Activated CD8-positive, alpha-beta memory T cell treated with anti-CD3 and anti-CD28 coated beads, Interleukin-2, amount 50 U/mL, for 4 hours (primary cell): ENCODE measurements at places on chromosomes 11 and 22.

GRCh38 chr11:10670099-10670498 is 23.5 kb downstream of the IRAG1 start:
- DNase-seq: no peak

DNA sequence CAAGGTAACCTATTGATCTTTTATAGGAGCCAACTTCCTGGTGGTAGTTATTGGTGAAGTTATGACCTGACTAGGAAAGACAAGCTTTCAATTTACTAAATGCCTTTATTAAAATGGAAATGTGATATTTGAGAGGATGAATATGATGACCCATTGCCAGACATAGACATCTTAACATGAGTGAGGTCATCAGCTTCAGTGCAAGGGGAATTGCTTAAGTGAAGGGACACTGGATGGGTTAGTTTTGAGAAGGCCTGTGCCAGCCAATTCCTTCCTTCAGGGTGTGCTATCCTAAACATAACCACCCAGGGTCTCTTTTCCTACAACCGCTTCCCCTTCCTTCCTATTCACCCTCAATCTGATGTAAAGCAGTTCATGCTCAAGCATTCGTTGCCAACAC is 21.5 kb downstream of the NAV2 start:
- no peak for DNase-seq

- no peak for DNase-seq
These were observed 9.6 kb downstream of the SCARF2 start for GRCh38 chr22:20427945-20428417.

- no peak for DNase-seq
These were observed 32.6 kb upstream of the CRYBB3 start for GRCh38 chr22:25167082-25167481.

GRCh38 chr11:9700105-9700801 is 36.4 kb downstream of the SWAP70 start:
- DNase-seq: no peak

- no peak for DNase-seq
These were observed 57.6 kb downstream of the NAV2 start for GRCh38 chr11:19770277-19770676.

- DNase-seq: no peak
These were observed 627 bp upstream of the PEX26 start for GRCh38 chr22:18077087-18077638.

DNA sequence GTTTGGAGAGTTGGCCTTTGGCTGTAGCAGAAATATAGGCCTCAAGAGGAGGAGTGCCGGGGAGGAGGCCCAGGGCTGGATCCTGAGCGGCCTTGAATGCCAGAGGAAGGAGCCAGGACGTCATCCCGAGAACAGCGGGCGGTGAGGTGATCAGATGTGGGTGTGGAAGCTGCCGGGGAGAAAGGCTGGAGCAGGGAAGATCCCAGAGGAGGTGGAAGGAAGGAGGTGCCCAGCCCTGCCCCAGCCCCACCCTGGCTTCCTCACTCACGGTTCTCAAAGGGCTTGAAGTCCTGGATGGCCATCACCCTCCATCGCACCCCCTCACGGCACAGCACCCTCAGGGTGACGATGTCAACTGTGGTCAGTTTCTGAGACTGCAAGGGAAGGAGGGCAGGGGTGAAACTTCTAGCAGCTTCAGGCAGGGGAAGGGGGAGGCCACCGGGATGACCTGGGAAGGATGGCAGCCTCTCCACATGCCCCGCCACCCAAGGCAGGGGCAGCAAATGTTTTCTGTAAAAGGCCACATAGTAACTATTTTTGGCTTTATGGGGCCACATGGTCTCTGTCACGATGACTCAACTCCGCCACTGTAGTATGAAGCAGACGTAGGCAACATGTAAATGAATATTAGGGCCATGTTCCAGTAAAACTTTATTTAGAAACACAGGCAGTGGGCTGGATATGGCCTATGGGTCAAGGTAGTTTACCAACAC is 10.7 kb downstream of the IL2RB start:
- DNase-seq: no peak

GRCh38 chr22:21568347-21569075 is 997 bp downstream of the UBE2L3 start:
- no peak for DNase-seq

DNA sequence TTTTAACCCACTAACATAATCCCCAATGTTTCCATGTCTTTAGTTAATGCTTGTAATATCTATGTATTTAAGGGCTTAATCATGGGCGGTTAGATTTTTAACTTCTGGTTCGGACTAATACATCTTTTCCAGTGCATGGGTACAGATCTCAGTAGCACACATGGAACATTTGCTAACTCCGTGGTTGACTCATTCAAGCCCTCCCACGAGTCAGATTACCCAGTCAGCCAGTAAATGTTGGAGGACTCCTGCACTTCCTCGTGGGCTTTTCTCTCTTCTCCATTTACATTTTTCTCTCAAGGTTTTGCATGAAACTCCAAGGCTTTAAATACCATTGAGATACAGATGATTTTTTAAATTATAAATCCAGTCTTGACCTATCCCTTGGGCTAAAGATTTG is 313.9 kb downstream of the ST3GAL4 start:
- no peak for DNase-seq

- no peak for DNase-seq
These were observed 1.9 kb downstream of the MAP4K2 start for GRCh38 chr11:64801158-64801464.

DNA sequence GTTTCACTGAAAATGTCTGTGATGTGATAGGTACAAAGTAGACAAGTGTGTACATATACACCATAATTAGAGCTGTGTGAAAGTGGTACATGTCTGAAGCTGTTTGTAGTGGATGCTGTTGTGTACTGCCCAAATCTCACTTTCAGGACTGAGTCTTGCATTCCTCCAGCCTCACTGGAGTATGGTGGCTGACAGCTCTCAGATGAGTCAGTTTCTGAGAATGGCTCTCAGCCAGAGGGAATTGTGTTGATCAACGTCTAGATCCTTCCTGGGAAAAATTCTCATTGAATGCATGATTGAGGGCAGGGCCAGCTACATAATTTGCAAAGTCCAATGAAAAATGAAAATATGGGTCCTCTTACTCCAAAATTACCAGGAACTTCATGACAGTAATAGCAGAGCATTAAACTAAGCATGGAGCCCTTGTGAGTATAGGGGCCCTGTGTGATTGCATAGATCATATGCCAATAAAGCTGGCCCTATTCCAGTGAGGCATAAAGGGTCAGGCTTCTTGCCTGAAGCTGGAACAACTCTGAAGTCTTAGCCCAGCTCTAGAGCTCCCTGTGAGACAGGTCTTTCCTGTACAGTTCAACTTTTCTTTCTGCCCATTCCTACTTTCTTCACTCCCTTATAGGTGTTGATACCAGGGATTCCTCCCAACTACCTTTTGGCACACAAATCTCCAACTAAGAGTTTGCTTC is 10.8 kb upstream of the CYP2R1 start:
- DNase-seq: no peak

GRCh38 chr11:88790182-88790581 is 275.6 kb downstream of the GRM5 start:
- DNase-seq: no peak

DNA sequence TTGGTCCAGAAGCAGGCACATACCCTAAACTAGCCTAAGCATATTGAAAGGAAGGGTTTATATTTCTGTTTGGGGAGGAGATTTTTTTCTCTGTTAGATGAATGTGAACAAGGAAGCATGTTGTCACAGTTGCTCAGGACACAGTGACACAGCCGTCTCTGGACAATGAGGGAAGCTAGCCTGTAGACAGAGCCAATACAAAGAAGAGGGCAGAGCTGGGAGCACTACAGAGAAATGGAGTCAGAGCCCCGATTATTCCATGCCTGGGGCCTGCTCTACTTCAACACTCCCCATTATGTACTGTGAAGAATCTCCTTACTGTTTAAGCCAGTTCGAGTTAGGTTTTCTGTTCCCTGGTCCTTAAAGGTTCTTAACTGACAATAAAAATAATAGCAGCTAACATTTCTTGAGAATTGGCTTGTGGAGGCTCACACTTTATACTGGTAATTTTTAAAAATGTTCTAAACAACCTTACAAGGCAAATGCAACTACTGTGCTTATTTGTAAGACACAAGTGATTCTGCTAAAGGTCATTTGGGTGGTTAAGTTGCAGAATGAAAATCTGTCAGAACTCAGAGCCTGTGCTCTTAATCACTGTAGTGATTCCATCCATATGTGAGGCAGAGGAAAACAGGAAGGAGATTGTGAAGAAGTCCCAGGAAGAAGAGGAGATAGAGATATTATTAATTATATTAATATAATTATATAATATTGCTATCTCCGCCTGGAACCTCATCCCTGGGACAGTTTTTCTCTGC is 58.8 kb upstream of the RRAS2 start:
- no peak for DNase-seq

- DNase-seq: no peak
These were observed 14.4 kb downstream of the C22orf42 start for GRCh38 chr22:32144496-32145274.

- no peak for DNase-seq
These were observed 15.2 kb downstream of the PHLDB1 start for GRCh38 chr11:118622376-118623268.

DNA sequence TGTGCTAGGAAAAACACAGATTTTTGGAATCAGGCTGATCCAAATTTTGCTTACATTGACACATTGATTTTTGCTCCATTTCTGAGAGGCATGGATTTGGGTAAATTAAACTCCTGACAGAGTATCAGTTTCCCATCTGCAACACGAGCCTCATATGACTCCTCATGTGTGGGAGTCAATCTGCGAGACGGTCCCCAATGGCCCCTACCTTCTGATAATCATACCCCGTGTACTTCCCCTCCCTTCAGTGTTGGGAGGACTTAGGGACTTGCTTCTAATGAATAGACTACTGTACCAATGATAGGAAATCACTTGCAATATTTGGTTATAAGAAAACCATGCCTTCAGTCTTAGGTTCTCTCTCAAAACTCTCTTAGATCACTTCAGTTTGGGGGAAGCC is 302.7 kb downstream of the ETS1 start:
- DNase-seq: no peak

- DNase-seq: no peak
These were observed 66.9 kb downstream of the MPPED1 start for GRCh38 chr22:43478621-43479300.

DNA sequence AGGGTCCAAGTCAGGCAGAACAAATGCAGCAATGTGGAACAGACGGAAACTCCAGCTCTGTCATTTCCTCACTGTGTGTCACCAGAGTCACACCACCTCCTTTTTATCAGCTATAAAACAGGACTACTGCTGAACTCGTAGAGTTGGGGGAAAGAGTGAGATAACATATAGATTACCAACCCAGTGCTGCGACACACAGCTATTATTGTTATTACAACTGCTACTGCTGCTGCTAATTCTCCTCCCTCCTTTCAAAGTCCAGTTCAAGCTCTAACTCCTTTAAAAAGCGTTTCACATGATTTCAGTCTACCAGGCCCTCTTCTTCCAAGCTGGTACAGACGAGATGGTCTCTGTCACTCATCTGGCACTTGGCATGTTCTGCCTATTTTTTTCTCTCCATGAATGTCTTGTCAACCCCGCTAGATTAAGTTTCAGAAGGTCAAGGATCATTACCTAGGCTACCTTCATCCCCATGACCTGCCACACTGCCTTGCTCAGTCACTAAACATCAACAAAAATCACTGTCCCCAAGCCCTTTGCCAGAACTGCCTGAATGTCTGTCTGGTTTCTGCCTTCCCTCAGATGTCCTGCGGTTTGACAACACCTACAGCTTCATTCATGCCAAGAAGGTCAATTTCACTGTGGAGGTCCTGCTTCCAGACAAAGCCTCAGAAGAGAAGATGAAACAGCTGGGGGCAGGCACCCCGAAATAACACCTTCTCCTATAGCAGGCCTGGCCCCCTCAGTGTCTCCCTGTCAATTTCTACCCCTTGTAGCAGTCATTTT is 3.7 kb upstream of the MTFP1 start:
- DNase-seq: no peak

GRCh38 chr11:122769126-122769780 is 69.0 kb upstream of the CRTAM start:
- no peak for DNase-seq

DNA sequence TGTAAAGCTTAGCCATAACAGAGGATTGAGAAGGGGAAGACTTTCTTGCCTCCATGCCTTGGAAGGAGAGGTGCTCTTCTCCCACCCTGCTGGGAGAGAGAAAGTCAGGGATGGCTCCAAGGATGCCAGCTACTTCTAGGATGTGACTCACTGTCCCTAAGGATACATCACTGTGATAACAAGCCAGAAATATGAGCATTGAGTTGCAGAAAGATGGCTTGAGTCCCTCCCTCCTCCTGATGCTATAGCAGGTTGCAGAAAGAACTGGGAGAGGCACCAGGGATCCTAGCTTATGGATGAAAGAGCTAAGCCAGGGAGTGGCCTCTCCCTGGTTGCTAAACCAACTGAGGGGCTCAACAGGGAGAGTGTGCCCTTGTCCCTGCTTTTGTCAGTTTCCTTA is 27.8 kb upstream of the FJX1 start:
- DNase-seq: no peak

- DNase-seq: no peak
These were observed at the start of gene DESI1 for GRCh38 chr22:41620589-41621098. Gene DESI1 (minus strand): TSS chr22:41621043. CDS start chr22:41620839, 204 bp downstream.

DNA sequence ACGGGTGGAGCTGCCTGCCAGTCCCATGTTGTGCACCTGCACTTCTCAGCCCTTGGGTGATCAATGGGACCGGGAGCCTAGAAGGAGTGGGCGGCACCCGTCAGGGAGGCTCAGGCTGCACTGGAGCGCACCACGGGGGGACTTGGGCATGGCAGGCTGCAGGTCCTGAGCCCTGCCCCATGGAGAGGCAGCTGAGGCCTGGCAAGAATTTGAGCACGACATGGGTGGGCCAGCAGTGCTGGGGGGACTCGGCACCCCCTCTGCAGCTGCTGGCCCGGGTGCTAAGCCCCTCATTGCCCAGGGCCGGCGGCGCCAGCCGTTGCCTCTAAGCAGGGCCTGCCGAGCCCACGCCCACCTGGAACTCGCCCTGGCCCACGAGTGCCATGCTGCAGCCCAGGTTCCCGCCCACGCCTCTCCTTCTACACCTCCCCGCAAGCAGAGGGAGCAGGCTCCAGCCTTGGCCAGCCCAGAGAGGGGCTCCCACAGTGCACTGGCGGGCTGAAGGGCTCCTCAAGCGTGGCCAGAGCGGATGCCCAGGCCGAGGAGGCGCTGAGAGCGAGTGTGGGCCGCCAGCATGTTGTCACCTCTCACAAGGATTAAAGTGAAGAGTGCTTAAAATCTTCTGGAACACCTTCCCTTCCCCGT is 372.0 kb downstream of the ETS1 start:
- no peak for DNase-seq

DNA sequence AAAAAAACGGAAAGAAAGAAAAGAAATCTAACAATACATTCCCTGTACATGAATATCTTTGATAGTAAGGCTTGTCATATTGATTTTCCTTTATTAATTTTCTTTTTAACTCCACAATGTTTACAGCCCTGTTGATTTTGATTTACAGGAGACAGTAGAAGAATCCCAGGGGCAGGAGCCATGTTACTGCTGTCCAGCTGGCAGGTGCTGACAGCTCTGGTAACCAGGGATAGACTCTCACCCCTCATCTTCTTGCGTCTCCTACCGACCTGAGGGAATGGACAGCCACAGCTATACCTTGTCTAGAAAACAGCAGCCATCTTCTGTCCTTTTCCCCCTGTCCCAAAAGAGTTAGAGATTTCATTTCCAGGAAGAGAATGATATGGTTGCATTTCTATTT is 37.4 kb downstream of the PRDM10 start:
- DNase-seq: no peak
